Activated CD4-positive, alpha-beta T cell treated with anti-CD3 and anti-CD28 coated beads for 24 hours (primary cell): ENCODE measurements at places on chromosomes 12 and 14.
A peak's percentile ranks its signal among the peaks of the same experiment; 100 is the strongest.

DNA sequence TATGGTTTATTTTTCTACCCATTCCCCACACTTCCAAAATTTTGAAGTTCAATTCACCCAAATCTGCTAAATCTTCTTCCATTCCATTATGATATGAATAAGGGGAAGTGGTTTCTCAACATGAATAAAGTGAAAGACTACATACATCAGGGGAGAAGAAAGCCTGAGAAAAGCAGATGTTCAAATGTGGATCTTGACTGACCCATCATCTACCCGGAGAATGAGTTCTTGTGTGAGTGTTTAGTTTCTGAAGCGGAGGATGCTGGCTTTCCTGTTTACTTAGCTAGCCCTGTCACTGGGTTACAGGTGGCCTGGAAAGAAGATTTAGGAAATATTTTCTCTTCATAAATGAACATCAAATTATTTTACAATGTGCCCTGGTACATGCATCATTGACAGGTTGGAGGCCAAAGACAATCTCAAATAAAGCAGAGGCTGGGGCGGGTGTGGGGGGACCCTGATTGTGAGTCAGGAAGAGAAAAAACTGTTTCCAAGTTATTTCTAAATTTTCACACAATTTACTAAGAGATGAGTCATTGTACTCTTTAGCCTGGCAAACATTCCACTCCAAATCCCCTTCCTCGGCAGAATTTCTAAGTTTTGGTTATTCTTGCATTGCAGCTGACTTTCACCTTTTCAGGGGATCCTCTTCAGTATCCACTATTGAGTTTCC lies 135.6 kb downstream of the SLC25A21 start:
- DNase-seq: no peak

- DNase-seq: no peak
These were observed 142.8 kb upstream of the FLRT2 start for GRCh38 chr14:85387181-85387580.

GRCh38 chr14:21255385-21256101 lies 13.7 kb downstream of the HNRNPC start:
- DNase-seq: no peak

GRCh38 chr12:33825986-33826602 lies 196.2 kb upstream of the ALG10 start:
- DNase-seq: no peak

- DNase-seq: no peak
These were observed 370.7 kb downstream of the TMTC2 start for GRCh38 chr12:83057436-83057835.

DNA sequence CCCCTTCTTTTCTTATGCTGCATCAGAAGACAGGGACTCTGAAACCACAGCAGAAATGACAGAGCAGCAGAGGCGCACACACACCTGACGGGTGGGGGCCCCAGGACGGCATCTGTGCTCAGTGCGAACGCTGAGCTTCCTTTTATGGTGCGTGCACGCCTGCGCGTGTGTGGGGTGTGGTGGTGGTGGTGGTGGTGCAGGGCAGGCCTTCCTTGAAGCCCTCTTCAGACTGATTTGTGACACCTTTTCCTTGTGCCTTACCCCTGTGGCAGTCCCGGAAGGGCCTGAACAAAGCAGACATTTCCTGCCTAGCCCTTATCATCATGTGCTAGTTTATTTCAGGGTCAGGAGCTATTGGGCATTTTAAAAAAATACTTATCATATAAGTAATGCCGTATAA lies 75.7 kb downstream of the TSPAN9 start:
- no peak for DNase-seq

GRCh38 chr14:49497725-49498348 lies 88.3 kb downstream of the RPS29 start:
- no peak for DNase-seq

DNA sequence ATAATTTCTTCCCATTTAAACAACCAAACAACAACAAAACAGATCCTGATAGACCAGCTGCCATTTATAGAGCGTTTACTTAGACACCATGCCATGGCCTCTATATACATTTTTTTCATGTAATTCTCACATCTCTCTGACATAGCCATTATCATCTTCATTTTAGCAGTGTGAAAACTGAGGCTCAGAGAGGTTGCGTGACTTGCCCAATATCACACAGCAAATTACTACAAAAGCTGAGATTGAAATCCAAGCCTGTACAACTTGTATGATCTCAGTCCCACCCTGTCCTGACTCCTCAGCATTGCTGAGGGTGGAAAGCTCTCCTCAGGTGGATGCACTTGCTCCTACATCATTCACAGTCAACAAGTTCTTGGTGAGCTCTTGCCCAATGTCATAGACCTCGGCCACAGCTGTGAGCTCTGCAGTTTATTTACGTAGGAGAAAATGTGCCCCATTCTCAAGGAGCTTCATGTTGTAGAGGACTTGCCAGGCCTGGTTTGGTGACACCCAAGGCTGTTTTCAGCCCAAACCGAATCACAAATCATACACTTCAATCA lies 55.5 kb downstream of the CRACR2A start:
- no peak for DNase-seq

- no peak for DNase-seq
These were observed 15.1 kb downstream of the RNF41 start for GRCh38 chr12:56206452-56207166.

GRCh38 chr14:55128386-55129085 lies 516 bp upstream of the LGALS3 start:
- no peak for DNase-seq

- DNase-seq: no peak
These were observed 672.4 kb upstream of the FLRT2 start for GRCh38 chr14:84857571-84857970.

GRCh38 chr12:19964549-19964948 lies 403.8 kb upstream of the PDE3A start:
- DNase-seq: no peak

DNA sequence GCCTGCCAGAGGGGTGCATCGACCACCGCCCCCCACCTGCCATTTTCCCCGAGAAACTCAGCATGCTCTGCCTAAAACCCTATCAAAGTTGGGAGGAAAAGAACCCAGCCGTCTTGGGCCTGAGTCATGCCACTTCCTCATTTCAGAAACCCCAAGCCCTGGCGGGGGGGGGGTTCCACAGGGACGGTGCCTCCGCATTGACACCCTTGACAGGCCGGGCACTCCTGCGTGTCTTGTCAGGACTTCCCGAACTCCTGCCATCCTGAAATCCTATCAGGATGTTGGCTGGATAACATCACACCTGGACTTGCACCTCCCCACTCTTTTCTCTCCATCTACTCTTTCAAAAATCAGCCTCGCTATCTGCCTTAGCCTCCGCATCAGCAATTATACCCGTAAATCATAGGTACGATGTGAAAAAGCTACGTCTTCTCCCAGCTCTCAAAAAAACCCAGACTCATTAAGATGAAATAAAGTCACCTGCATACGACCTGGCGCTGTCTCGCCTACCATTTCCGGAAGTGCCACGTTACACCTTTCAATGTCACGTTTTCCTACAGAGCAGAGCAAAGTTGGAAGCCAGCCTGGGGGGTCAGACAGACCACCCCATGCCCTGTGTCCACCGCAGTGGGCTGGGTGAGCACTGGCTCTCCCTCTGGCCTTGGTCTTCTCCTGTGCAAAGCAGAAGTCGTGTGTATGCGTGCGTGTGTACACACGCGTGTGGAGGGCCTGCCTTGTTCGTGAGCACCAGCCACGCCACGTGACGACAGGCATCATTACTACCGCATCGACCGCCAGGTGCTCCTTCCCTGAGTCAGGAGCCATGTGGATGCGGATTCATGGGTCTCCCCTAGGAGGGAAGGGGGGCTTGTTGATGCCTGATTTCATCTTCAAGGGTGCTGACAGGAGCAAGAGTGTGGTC lies 96.7 kb downstream of the RFLNA start:
- peak; percentile 41 for DNase-seq

GRCh38 chr12:124716208-124717130 lies 147.2 kb downstream of the SCARB1 start:
- no peak for DNase-seq

DNA sequence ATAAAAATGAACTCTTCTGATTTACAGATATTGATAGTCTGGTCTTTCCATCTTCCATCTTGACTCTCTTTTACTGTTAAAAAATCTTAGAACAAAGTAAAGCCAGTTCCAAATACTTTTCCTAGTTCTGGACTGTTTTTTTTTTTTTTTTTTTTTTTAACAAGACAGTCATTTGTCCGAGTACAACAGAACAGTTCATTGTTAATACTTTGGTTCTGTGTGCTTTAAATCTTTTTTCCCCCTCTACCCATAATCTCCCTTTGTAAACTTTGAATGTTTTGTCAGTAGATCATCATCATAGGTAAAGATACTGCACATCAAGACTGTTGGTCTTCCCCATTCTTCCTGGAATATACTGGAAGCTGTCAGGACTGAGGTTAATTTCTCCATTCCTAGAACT lies 38.0 kb downstream of the ADIPOR2 start:
- no peak for DNase-seq

- DNase-seq: no peak
These were observed 1167.5 kb downstream of the AACS start for GRCh38 chr12:126232711-126233110.

DNA sequence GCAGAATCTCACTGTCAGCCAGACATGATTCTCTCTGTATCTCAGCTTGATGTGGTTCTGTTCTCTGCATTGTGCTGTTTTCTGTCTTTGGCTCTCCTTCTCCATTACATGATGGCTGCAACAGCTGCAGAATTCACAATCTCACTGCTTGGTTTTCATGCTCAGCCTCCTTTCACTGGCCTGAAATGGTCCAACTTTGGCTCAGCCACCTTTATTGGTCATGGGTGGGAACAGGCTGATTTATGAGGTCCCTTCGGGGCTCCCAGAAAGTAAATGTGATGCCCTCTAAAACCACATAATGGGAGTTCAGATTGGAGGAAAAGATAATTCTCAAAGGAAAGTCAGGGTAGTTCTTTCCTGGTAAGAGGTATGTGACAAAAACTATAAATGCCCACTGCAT lies 597.0 kb downstream of the ETNK1 start:
- DNase-seq: no peak

DNA sequence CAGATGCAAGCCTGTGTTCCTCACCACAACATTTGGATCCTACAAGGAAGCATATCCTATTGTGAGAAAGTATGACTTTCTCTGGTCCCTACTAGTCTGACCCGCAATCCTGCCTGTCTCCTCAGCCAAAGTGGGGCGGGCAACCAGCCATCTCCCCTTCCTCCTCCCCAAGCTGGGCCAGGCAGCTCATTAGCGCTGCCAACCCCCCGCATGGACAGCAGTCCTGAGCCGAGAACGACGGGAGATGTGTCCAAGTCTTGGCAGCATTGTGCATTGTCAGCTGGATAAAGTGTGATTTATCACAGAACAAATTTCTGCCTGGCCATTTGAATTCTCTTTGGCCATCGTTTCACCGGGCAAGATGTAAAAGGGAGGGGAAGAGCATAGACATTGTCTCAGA lies 139.4 kb downstream of the SLC15A4 start:
- DNase-seq: no peak

DNA sequence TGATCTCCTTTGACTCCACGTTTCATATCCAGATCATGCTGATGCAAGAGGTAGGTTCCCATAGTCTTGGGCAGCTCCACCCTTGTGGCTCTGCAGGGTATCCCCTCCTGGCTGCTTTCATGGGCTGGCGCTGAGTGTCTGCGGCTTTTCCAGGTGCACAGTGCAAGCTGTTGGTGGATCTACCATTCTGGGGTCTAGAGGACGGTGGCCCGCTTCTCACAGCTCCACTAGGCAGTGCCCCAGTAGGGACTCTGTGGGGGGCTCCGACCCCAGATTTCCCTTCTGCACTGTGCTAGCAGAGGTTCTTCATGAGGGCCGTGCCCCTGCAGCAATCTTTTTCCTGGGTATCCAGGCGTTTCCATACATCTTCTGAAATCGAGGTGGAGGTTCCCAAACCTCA lies 12.1 kb upstream of the BBS10 start:
- DNase-seq: no peak

- no peak for DNase-seq
These were observed 35.6 kb downstream of the PIK3C2G start for GRCh38 chr12:18296909-18297280.

DNA sequence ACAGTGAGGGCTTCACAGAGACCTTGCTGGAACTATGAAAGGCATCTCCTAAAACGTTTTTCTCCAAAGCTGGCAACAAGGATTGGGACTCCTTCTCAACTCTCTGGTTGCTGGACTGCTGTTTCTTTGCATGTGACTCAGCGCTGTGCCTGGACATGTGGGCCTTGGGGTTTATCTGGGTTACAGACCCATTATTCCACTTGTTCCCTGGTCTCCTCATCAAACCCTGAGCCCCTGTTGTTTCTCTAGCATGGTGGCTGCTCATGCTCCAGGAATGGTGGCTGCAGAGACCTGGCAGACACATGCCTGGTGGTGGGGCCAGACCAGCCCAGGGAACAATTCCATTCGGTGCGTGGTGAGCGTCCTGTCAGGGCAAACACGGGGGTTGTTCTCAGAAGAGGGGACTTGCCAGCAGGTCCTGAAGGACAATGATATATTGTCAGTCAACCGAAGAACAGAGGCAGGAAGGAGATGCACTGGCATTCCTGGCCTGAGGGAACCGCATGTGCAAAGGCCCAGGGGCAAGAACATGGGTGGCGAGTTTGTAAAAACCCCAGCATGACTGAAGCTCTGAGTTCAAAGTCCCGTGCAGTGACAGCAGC lies 320.1 kb upstream of the RTL1 start:
- DNase-seq: no peak

- no peak for DNase-seq
These were observed 18.8 kb downstream of the TNFAIP2 start for GRCh38 chr14:103142026-103142425.

- no peak for DNase-seq
These were observed 139.6 kb downstream of the CEP83 start for GRCh38 chr12:94320109-94320508.

GRCh38 chr12:6229224-6230218 lies 29.3 kb downstream of the CD9 start:
- DNase-seq: no peak

GRCh38 chr14:90853116-90853515 lies 36.9 kb upstream of the TTC7B start:
- DNase-seq: no peak

- DNase-seq: no peak
These were observed 499.0 kb downstream of the GALC start for GRCh38 chr14:87494010-87494409.

DNA sequence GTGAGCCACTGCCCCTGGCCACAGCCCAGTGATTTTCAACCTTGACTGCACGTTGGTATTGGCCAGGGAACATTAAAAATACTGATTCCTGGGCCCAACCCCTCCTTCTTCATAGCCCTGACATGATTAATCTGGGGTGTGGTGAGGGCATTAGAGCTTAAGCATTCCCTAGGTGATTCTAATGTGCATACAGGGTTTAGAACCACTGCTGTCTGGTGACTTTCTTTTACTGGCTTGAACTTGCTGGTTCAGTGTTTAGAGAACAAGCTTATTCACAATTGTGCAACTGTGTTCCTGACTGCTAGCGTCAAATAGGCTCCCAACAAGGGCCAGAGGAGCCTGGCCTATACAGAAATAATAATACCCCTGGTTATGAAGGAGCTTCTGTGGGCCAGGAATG lies 488.8 kb upstream of the CCDC196 start:
- no peak for DNase-seq

GRCh38 chr14:92609955-92610354 lies 96.4 kb downstream of the RIN3 start:
- no peak for DNase-seq
